ENCODE measurements at places on chromosomes 1 and 21. TPM values are rescaled to one million over a fixed set of nuclear protein-coding genes. Genes with fewer than 3 reads are reported as not detected.

Gene C1QC
- total RNA-seq, result not detected

Gene VPS26C
- 69.1 TPM for total RNA-seq

Gene OSCP1
- total RNA-seq, result 5.5 TPM

Gene C1orf115
- total RNA-seq, result 15.3 TPM

Gene OR2W3
- total RNA-seq, result not detected

Gene FCAMR
- total RNA-seq, result not detected

Gene PEAR1
- total RNA-seq, result 8.1 TPM

Gene GNL2
- 81.5 TPM for total RNA-seq

Gene ADORA1
- total RNA-seq, result 0.32 TPM

Gene CAPZB
- 107 TPM for total RNA-seq

Gene CYP4A11
- not detected for total RNA-seq

Gene MYCL
- total RNA-seq, result 2.3 TPM

Measured in epithelial cell of umbilical artery (primary cell).